ENCODE measurements at places on chromosomes 7 and 10. TPM values are rescaled to one million over a fixed set of nuclear protein-coding genes. Genes with fewer than 3 reads are reported as not detected.

FAM107B gene
- total RNA-seq: 76.3 TPM

CCDC186 gene
- 26.1 TPM for total RNA-seq

MMRN2 gene
- 292 TPM for total RNA-seq

SKAP2 gene
- total RNA-seq: 9.9 TPM

EBLN1 gene
- total RNA-seq: not detected

UNCX gene
- not detected for total RNA-seq

PARD3 gene
- 45.8 TPM for total RNA-seq

MMP21 gene
- total RNA-seq: not detected

SVOPL gene
- not detected for total RNA-seq

GIMAP5 gene
- 150 TPM for total RNA-seq
